Colonic mucosa (tissue), 4 donors: ENCODE measurements at places on chromosomes 11 and 22. TPM values are rescaled to one million over a fixed set of nuclear protein-coding genes. Genes with fewer than 3 reads are reported as not detected.

OR10A2 gene
- total RNA-seq, result not detected

TMEM135 gene
- total RNA-seq, result 41.4 TPM

RIMBP3C gene
- total RNA-seq, result not detected

DNA sequence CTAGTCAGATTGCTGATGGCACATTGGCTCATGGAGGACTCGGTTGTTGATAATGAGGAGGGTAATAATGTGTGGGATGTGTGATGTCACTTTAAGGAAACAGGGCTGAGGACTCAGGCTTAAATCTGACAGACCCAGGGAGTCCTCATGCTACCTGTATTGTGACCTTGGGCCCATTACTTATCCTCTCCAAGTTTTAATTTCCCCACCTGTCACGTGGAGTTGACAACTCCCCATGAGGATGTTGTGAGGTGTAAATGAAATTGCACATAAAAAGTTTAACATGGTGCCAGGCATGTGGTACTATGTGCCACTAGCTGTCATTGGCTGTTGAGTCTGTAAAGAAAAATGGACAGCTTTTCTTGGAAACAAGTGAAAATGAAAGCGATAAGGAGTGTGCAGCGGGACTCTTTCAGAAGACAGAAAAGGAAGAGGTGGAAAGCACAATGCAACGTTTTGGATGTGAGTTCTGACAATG is 15.3 kb downstream of the IL10RA start:
- H3K27ac ChIP-seq, result peak overlapping the region; percentile 76
- H3K4me3 ChIP-seq, result no peak overlapping the region
- DNase-seq, result no peak
- H3K4me1 ChIP-seq, result peaks cover 7% of the 10 kb centered on the region
- H3K27me3 ChIP-seq, result no peaks in the 10 kb centered on the region

- H3K4me3 ChIP-seq, result no peak overlapping the region
- H3K27me3 ChIP-seq, result peaks cover 3% of the 10 kb centered on the region
- H3K4me1 ChIP-seq, result no peaks in the 10 kb centered on the region
- DNase-seq, result no peak
- H3K36me3 ChIP-seq, result no peaks in the 10 kb centered on the region
- no peak overlapping the region for H3K27ac ChIP-seq
These were observed 51.1 kb downstream of the SPATA19 start for GRCh38 chr11:133794205-133794604.
